ENCODE measurements at places on chromosomes 11 and 22.

- no peak for DNase-seq
These were observed 56.1 kb downstream of the AASDHPPT start for GRCh38 chr11:106133529-106133928.

DNA sequence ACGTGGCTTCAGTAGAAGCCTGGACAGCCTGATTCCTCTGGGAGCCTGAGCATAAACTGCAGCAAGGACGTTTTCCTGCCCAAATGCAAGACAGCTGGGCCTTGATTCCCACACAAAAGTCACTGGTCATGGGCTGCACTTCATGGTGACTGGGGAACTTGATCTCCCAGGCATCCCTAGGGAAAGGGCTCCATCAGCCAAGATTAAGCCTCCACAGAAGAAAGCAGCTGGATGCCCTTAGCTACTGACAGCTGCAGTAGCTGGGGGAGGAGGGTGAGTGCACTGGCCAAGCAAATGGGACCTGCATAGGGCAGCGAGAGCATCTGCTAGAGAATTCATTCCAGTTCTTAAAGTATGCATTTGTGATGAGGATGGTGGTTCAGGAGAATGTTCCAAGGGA, 267.4 kb upstream of the ISX start:
- no peak for DNase-seq

DNA sequence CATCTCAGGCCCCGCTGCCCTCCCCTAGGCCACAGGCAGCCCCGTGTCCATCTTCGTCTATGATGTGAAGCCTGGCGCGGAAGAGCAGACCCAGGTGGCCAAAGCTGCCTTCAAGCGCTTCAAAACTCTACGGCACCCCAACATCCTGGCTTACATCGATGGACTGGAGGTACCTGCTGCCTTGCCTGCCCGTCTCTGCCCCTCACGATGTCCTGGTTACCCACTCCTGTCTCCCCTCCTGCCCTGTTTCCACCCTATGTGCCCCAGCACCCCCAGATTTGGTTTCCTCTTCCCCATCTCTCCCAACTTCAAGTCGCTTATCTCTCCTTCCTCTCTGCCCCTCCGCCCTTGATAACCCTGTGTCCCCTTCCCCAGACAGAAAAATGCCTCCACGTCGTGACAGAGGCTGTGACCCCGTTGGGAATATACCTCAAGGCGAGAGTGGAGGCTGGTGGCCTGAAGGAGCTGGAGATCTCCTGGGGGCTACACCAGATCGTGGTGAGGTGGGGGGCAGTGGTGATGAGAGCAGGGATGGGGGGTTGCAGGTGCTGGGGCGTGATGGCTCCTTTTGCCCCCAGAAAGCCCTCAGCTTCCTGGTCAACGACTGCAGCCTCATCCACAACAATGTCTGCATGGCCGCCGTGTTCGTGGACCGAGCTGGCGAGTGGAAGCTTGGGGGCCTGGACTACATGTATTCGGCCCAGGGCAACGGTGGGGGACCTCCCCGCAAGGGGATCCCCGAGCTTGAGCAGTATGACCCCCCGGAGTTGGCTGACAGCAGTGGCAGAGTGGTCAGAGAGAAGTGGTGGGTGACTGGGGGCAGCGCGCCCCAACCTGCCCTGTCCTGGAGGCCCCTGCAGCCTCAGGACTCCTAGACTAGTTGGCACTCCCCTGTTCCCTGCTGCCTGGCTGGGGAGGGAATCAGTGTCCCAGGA, 930 bp downstream of the SCYL1 start:
- no peak for DNase-seq

- no peak for DNase-seq
These were observed 580.3 kb upstream of the CADM1 start for GRCh38 chr11:116084511-116084910.

DNA sequence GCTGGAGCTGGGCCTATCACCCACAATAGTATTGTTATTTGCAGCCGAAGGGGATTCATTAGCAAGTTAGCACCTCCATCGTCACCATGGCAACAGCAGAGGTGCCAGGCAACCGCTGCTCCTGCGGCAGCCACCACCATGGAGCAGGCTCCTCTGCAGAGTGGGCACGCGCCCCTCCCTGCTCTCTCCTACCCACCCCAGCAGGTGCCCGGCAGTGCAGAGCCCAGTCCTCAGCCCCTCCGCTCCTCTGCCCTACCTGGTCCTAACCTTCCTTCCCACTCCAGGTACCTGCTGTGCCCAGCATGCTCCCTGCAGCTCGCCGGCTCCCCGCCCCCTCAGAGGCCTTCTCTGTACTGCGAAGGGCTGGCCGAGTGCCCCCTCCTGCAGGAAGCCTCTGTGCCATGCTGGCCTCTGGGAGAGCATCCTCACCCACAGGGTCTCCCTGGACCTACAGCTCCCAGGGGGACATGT, 3.6 kb downstream of the DUSP8 start:
- DNase-seq: no peak

- no peak for DNase-seq
These were observed 56.1 kb downstream of the IGLL5 start for GRCh38 chr22:22943521-22944267.

DNA sequence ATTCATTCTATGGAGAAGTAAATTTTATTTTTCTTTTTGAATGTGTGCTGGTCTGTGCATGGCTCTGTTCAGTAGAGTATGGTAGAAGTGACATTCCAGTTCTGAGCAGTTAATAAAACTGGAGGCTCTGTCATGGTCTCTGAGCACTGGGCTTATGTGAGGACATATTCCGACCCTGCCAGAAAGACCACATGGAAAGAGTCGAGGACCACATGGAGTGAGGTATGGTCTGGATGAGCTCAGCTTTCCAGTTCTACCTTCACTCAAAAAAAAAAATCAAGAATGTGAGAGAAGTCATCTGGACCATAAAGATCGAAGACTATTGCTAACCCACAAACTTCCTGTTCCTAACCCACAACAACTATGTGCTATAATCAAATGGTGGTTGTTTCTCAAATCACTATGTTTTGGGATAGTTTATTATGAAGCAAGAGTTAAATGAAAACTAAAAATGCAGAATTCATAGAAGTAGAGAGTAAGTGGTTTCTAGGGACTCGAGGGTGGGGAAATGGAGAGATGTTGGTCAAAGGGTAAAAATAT, 534.2 kb upstream of the ANO5 start:
- DNase-seq: no peak

DNA sequence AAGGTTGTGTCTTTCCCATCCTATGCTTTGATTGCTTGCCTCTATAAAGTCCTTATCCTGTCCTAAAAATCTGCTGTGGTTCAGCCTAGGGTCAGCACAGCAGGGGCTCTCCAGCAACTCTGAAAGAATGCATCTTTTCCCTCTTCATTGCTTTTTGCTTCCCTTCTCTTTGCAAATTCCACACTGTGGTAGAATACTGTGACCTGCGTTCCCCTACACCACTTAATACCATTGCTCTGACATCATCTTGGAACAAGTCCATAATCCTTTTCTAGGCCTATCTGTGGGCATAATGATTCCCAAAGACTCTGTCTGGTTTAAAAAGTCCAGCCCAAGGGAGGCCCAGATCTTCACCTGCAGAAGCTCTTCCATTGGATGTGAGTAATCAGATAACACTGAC, 177.7 kb downstream of the NAV2 start:
- DNase-seq: no peak

- DNase-seq: no peak
These were observed 531.9 kb upstream of the ISX start for GRCh38 chr22:34534101-34534500.

GRCh38 chr11:14422814-14423182, 63.8 kb upstream of the RRAS2 start:
- DNase-seq: no peak

DNA sequence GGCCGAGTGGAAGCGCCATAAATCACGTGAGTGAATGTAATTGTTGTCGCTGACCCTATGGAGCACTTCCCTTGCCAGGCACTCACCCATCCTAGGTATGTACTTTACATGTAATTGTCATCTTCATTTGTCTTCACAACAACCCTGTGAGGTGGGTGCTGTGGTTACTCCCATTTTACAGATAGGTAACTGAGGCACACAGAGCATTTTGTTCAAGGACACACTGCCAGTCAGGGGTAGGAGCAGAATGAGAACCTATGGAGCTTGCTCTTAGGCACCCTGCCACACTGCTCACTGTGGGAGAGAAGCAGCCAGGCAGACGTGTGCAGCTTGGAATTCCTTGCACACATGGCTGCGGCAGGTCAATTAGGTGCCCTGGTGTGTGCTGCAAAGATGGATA, 785 bp upstream of the EFCAB6 start:
- no peak for DNase-seq

GRCh38 chr22:23217171-23218052, 37.1 kb downstream of the BCR start:
- DNase-seq: no peak

DNA sequence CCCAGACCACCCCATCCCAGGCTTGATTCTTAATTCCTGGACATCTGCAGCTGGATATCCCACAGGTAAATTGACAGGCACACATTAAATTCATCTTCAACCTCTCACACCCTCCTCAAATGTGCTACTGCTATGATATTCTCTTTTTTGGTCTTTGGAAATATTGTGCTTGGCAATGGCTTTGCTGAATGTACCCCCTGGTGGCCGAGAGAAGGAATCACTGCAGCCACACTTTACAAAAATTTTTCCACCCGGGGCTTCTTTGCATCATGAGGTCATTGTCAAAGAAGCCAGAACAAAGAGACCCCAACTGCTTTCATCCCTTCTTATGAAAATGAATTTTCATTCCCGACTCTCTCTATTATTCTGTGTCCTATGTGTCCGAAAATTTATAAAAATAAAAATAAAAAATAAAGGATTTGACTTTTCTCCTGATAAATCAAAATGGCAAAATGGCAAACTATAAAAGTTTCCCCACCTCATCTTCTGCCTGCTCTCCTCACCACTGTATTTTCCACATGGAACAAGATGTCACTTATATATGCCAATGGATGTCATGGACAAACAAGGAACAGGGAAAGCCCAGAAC, 15.0 kb upstream of the CYB5R2 start:
- DNase-seq: no peak

GRCh38 chr11:94526645-94527438, 14.6 kb downstream of the C11orf97 start:
- DNase-seq: no peak

DNA sequence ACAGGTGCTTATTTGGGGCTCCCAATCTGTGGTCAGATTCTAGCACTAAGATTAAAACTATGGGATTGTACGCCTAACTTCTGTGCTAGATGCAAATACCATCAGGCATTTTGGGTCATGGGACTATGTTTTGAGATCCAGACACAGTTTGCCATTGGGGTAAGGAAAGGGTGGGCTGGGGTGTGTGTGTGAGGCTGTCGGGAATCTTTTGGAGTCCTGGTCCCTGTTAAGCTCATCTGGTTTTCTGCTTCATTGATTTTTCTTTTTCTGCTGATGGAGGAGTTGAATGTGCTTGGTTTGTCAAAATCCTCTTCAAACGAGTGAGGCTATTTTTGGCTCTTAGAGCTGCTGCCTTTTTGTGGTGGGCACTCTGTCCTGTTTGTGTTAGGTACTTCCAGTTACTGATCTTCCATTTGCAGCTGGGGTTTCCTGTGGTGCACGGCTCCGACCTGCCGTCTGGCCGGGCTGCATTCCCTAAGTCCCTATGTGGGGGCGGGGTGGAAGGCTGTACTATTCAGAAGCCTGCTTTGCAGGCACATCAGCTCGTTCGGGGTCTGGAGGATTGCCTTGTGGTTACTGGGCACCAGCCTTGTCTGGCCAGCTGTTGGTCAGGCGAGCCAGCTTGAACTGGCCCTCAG, 2.9 kb downstream of the BCR start:
- no peak for DNase-seq

- no peak for DNase-seq
These were observed 99.5 kb downstream of the MICAL3 start for GRCh38 chr22:17924735-17925364.

DNA sequence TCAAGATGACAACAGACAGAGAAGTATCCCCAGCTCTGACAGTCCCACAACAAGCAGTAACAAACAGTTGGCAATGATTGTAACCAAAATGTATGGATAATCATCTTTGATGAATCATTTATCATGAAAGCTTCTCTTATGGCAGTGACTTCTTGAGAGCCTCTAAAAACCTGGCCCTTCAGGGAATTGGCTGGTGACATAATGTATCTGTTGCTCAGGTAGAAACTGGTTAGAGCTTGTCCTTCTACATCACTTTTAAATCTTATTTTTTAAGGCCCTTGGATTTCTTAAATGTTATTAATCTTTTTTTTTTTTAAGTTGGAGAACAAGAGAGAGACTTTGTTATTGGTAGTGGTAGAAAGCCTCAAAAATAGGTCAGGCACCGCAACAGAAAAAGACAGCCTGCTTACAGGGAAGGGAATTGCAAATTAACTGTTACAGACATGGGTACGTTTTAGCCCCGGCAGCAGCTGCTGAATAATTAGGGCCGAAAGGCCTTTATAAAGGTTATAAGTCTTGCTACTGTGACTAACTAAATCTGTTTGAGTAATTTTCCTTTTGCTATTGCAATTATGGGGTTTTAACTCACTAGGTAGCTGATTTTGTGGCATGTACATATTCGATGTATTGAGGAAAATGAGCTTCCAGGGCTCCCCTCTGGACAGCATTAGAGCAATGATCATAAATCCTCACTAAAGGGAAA, 207.7 kb upstream of the LRRC4C start:
- no peak for DNase-seq

DNA sequence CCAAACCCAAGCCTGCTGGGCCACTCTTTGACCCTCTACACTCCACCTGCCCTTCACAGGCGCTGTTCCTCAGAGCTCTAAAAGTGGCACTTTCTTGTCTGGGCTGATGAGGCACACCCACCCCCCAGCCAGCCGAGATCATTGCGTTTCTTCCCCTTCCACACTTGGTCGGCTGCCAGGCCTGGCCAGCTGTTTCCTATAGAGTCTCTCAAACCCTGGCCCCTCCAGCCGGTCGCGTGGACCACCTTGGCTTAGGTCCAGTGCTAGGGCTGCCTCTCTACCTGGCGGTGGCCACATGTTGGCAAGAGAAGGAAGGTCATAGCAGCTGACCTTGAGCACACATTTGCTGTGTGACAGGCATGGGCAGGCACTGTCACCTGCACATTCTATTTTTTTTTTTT, 60.6 kb downstream of the PPP6R2 start:
- DNase-seq: no peak

DNA sequence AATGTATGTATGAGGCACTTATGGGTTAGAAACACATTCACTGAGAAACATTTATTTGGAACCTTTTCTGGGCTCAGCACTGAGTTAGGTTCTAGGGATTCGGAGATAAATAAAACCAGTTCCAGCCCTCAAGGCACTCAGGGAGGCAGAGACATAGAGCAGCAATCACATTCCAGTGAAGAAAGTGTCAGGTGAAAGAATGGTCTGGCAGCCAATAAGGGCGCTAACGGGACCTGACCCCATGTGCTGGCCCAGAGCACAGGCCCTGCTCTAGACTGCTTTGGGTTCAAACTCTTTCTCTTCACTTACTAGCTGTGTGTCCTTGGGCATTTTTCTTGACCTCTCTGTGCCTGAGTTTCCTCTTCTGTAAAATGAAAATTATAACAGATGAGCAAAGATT, 146.0 kb upstream of the SYT13 start:
- DNase-seq: no peak

GRCh38 chr11:125258291-125259032, 93.9 kb downstream of the PKNOX2 start:
- DNase-seq: no peak

- DNase-seq: no peak
These were observed 457.2 kb upstream of the CADM1 start for GRCh38 chr11:115961159-115962003.

GRCh38 chr11:95512682-95513081, 276.9 kb downstream of the FAM76B start:
- no peak for DNase-seq
